GM18507 (cell line): ENCODE measurements at places on chromosomes 3 and 15.

- no peak for DNase-seq
These were observed 38.5 kb upstream of the RASGRP1 start for GRCh38 chr15:38602910-38603670.

- no peak for DNase-seq
These were observed 5.0 kb downstream of the JMJD7 start for GRCh38 chr15:41832875-41833274.

GRCh38 chr3:66489581-66489980 lies 11.2 kb downstream of the LRIG1 start:
- DNase-seq: no peak

GRCh38 chr3:39349080-39349479 lies 19.6 kb downstream of the CCR8 start:
- no peak for DNase-seq

- no peak for DNase-seq
These were observed 16.7 kb downstream of the TPRG1 start for GRCh38 chr3:189188466-189188865.

GRCh38 chr3:182412066-182412465 lies 381.2 kb upstream of the ATP11B start:
- no peak for DNase-seq

DNA sequence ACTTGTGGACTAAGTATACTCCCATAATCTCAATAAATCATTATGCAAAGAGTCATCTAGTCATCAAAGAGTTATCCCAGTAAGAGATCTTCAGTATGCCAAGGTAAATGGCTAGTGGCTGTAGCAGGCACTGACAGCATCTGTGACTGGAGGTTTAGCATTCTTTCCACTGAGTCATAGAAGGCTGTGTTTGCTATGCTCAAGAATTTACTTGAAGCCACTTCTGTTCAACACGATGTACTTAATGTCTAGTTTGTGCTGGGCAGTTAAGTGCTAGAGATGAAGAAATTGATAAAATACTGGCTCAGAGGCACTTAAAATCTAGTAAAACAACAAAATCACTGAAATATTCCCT lies 13.0 kb downstream of the ZBED2 start:
- DNase-seq: no peak

- DNase-seq: no peak
These were observed 8.4 kb downstream of the IFT80 start for GRCh38 chr3:160390565-160391138.

DNA sequence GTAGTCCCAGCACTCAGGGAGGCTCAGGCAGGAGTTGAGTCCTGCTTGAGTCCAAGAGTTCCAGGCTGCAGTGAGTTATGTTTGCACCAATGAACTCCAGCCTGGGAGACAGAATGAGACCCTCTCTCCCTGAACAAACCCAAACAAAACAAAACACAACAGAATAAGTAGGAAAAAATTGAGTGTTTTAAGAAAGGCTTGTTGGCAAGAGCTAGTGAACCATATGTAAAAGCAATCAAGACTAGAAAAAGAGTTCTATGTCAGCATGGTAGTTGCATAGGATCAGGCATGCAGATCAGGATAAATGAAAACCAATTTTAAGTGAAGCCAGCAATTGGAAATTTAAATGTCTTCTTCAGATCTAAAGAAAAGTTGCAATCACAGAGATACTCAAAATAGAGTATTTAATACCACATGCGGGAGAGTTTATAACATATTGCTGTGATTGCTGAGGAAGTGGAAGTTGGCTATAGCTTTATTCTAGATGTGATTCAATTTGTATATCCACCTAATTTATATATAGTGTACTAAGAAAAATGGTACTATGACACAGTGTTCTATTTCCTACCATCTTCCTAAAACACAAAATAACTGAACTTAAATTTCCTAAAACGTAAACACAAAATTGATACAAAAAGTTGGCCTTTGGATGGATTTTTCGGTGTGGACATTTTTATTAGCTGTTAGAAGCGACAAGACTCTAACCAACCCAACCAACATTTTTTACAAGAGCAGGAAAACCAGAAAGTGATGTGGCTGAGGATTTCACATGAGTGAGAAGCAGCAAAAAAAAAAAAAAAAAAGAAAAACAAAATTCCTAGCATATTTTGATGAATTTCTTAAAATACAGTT lies 101.9 kb upstream of the ROBO1 start:
- DNase-seq: no peak

DNA sequence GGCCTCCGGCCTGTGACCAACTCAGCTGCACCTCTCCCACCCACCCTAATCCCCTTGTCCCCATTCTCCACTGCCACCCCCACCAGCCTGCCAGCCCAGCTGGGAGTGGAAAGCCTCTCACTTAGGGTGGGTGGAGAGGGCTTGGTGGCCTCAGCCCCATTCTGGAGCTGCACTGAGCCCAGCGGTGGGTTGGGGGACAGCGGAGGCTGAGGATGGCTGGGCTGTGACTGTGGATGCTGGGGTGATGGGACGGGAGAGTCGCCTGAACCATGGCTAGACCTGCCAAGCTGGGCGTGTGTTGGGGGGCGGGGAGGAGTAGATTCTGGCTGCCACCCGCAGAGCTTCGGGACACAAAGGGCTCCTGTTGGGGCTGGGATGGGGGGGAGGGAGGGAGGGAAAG lies 1.8 kb downstream of the CLCN2 start:
- DNase-seq: no peak
